ENCODE measurements at places on chromosomes 16 and 17. TPM values are rescaled to one million over a fixed set of nuclear protein-coding genes. Genes with fewer than 3 reads are reported as not detected.

The HOXB9 gene
- not detected for total RNA-seq

The GPR179 gene
- under 0.01 TPM for total RNA-seq

The NPIPB13 gene
- not detected for total RNA-seq

The HS3ST2 gene
- not detected for total RNA-seq

The CAMKK1 gene
- 3.9 TPM for total RNA-seq

The ZP2 gene
- not detected for total RNA-seq

The SLC13A5 gene
- under 0.01 TPM for total RNA-seq
